ENCODE measurements at places on chromosomes 2 and 18.

GRCh38 chr18:65039578-65039977 is 711.2 kb upstream of the CDH7 start:
- no peaks in the 10 kb centered on the region for H3K27me3 ChIP-seq
- H3K36me3 ChIP-seq: no peaks in the 10 kb centered on the region
- H3K4me3 ChIP-seq: no peak overlapping the region
- no peaks in the 10 kb centered on the region for H3K4me1 ChIP-seq

DNA sequence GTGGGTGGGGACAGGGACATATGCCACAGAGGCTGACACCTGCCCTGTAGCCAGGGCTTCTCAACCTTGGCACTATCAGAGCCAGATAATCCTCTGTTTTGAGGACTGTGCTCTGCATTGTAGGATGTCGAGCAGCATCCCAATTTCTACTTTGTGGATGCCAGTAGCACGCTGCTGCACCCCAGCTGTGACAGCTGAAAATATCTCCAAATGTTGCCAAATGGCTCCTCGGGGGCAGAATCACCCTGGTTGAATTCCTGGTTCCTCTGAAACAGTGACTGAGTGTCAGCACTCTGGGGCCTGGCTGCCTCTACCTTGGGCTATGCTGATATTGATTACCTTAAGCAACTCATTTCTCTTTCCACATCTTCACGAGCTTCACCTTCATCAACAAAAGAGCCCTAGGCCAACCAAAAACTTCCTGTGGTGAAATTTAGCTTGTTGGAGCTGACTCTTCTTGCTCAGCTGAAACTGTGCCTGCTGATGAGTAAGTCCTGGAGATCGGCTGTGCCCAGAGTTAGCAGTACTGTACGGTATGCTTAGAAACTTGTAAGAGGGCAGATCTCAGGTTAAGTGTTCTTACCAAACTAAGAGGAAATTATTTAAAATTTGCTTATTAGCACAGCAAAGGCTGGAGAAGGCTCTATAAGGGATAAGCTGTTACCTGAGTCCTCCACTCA is 138.1 kb downstream of the SEPTIN10 start:
- no peaks in the 10 kb centered on the region for H3K4me1 ChIP-seq
- no peak for DNase-seq
- no peaks in the 10 kb centered on the region for H3K36me3 ChIP-seq
- H3K27ac ChIP-seq: no peak overlapping the region
- H3K27me3 ChIP-seq: no peaks in the 10 kb centered on the region

- no peak overlapping the region for H3K4me3 ChIP-seq
- H3K27me3 ChIP-seq: no peaks in the 10 kb centered on the region
- peak; percentile 39 for DNase-seq
- no peak overlapping the region for H3K27ac ChIP-seq
- H3K4me1 ChIP-seq: peaks cover 5% of the 10 kb centered on the region
Measured at GRCh38 chr2:85390941-85391669, 19.1 kb downstream of the CAPG start.

DNA sequence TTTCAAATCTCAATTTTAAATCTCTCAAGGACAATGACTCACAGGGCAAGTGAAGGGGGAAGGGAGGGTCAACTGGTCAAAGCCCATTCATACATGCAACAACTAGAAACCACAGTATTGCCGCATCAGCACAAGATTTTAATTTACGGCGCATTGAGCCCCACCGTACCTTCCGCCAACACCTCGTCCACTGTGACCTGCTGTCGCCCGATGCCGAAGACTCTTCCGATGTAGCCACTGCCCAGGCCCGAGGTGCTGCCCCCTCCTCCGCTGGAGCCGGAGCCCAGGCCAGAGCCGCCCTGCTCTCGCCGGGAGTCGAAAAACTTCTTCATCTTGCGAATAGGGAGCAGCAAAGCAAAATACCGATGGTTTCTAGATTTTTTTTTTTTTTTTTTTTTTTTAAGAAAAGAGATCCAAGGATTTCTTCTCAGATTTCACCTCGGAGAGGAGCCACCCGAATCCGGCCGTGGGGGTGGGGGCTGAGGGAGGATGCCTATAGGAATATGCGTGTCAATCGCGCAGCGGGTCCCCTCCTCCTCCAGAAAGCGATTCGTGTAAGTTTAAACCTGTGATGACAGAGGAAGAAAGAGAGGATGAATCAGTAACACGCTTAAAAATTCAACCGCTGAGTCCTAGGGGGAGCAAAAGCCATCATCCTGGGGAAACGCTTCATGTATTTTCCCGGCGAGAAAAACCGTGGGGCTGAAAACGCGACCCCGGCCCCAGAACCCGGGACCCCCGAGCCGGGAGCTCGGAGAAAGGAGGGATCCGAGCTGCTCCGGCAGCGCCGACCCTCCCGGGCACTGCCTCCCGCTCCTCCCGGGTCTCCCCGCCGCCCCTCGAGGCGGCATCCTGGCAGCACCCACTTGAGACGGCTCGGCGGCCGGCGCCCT is 584 bp downstream of the AAK1 start:
- H3K27ac ChIP-seq: peak overlapping the region; percentile 88
- DNase-seq: peak; percentile 31
- peaks cover under 1% of the 10 kb centered on the region for H3K36me3 ChIP-seq
- H3K4me3 ChIP-seq: peak overlapping the region; percentile 78
- H3K4me1 ChIP-seq: peaks cover 50% of the 10 kb centered on the region

DNA sequence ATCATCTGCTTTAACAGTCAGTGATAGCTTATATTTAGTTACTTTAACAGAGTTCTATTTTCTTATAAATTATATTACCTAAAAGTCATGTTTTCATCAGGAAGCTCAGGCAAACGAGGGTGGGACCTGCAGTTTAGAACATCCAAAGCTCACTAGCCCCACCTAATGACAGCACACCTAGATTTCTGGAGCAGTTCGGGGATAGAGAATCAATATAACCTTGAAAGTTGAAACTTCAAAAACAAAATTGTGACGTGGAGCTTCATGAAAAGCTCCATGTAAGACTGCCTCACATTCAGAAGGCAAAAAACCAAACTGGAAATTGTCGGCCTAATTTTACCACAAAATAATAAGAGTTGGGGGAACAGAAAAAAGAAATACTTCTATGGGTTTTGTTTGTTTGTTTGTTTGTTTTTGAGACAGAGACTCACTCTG is 185.9 kb upstream of the CCDC150 start:
- DNase-seq: peak; percentile 3
- no peak overlapping the region for H3K27ac ChIP-seq
- H3K4me1 ChIP-seq: no peaks in the 10 kb centered on the region
- no peak overlapping the region for H3K4me3 ChIP-seq
- no peaks in the 10 kb centered on the region for H3K36me3 ChIP-seq

GRCh38 chr2:165985120-165985519 is 31.5 kb upstream of the TTC21B start:
- H3K27ac ChIP-seq: no peak overlapping the region
- no peak overlapping the region for H3K4me3 ChIP-seq
- no peaks in the 10 kb centered on the region for H3K4me1 ChIP-seq
- no peak for DNase-seq

DNA sequence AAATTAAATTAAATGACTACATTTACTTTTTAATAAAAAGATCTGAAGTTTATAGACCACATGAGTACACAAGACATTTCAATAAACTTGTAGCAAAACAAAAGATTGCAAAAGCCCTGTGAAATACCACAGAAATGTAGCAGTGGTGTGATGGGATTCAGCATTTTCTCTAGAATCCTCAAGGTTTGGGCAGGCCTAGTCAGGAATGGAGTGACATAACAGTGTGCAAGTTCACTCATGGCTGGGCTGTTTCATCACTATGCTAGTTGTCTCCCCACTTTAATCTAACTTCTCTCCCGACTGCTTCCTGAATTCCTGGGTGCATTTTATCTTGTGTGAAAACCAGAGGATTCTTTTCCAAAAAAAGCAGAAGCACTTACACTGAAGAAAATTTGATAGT is 1089.9 kb upstream of the DDX18 start:
- H3K27ac ChIP-seq: no peak overlapping the region
- no peaks in the 10 kb centered on the region for H3K4me1 ChIP-seq
- H3K36me3 ChIP-seq: no peaks in the 10 kb centered on the region
- no peaks in the 10 kb centered on the region for H3K27me3 ChIP-seq
- DNase-seq: no peak
- H3K4me3 ChIP-seq: no peak overlapping the region

DNA sequence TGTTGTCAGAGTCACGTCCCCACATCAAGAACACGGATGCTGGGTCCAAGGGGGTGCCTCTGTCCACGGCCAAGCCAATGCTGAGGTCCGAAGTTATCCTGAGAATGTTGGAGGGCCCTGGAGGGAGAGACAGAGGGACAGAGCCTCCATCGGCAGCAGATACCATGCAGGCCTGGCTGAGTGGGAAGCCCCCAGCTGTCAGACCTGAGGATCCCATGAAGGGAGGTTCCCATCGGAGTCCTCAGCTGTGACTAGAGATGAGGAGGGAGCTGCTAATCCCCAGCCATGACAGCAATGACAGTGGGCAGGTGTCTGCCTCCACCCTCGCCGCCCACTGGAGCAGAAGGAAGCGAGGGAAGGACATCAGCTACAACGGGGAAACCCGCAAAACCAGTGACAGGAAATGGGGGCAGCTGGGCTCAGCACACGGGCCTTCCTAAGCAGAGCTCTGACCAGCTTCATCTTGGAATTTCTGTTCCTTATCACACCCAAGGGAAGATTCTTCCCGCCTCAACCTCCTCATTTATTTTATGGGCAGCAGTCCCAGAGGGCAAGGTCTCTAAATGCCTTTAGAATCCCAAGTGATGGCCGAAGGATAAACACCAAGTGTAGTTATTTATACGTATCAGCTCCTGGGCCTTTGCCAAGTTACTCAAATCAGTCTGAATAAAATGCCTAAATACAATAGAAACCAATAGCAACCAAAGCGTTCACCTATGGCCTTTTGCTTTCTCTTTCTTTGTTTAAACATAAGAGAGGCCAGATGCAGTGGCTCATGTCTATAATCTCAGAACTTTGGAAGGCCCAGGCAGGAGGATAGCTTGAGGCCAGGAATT is 32.2 kb downstream of the FAM178B start:
- H3K36me3 ChIP-seq: no peaks in the 10 kb centered on the region
- H3K4me1 ChIP-seq: peaks cover 21% of the 10 kb centered on the region
- H3K27me3 ChIP-seq: no peaks in the 10 kb centered on the region
- no peak overlapping the region for H3K4me3 ChIP-seq

DNA sequence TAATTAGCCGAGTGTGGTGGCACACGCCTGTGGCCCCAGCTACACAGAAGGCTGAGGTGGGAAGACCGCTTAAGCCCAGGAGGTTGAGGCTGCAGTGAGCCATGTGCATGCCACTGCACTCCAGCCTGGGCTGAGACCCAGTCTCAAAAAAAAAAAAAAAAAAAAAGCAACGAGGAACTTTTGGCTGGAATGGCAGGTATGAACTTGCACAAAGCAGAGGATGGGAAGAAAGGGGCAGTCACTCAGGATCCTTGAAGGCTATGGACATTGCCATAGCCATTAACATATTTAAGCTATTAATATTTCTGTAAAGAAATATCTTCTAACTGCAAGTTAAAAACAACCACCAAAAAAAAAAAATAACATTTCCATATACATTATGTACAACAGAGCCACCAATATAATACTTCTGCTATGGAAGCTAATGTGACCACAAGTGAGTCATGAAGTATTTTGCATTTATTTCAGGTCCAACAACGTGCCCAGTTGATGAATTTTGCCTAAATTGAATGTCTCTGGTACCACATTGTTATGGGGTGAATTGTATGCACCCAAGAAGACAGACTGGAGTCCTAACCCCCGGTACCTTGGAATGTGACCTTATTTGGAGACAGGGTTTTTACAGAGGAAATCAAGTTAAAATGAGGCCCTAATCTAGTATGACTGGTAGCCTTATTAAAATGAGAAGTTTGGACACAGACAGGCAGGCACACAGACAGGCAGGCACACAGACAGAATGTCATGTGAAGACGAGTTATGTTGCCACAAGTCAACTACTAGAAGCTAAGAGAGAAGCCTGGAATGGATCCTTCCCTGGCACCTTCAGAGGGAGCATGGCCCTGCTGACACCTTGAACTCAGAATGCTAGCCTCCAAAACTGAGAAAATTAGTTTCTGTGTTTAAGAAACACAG is 102.8 kb downstream of the RBMS1 start:
- H3K4me1 ChIP-seq: peaks cover 59% of the 10 kb centered on the region
- no peak for DNase-seq
- no peak overlapping the region for H3K4me3 ChIP-seq
- H3K27ac ChIP-seq: no peak overlapping the region
- H3K36me3 ChIP-seq: no peaks in the 10 kb centered on the region

GRCh38 chr18:25283781-25284180 is 68.2 kb downstream of the ZNF521 start:
- H3K4me1 ChIP-seq: no peaks in the 10 kb centered on the region
- no peaks in the 10 kb centered on the region for H3K36me3 ChIP-seq
- H3K4me3 ChIP-seq: no peak overlapping the region

DNA sequence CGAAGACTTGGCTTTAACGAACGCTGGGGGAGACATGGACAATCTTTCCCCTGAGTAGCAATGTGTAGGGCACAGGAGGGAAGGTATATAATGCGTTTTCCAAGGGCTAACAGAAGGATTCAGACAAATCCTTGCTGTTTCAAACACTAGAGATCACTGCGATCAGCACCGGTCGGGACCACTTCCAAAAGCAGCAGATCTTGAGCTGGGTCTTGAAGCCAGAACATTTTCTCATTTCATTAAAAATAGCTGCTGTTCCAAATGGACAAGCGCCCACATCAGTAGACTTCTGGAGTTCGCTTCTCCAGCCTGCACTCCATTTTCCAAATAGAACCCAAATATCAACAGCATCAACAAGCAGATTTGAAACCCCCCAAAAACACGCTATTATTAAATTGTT is 65.1 kb upstream of the MAPRE2 start:
- H3K36me3 ChIP-seq: no peaks in the 10 kb centered on the region
- H3K27me3 ChIP-seq: no peaks in the 10 kb centered on the region
- DNase-seq: no peak
- H3K4me3 ChIP-seq: peak overlapping the region; percentile 90
- H3K4me1 ChIP-seq: peaks cover 13% of the 10 kb centered on the region

DNA sequence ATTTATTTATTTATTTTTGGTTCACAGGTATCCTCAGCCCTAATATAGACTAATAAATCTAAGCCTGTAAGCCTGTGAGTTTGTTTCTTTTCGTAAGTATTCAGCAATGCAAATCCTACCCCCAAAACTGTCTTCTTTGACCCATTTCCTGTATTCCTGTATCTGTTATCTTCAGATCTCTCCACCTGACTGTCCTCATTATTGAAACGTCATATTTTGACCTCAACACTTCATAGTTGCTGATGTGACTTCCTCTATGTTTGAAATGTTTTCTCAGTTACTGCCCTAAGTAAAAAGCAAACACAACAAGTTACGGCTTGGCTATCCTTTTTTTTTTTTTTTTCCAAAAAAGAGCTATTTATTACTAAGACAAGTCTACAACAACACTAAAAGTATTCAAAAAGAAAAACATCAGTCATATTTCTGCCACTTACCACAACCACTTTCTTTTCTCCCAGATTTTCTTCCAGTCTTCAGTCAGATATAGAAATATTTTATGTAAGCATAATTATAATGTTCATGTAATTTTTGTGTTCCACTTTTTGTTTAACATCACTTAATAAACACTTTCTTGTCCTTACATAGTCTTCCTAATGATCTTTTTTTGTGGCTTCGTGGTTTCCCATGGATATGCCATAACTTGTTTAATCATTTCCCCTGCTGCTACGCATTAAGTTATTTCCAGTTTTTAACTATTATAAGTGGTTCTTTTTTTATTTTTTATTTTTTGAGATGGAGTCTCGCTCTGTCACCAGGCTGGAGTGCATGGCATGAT is 45.0 kb upstream of the EML4 start:
- peaks cover 53% of the 10 kb centered on the region for H3K4me1 ChIP-seq
- H3K27ac ChIP-seq: peak overlapping the region; percentile 70
- H3K4me3 ChIP-seq: no peak overlapping the region
- no peaks in the 10 kb centered on the region for H3K36me3 ChIP-seq
- no peak for DNase-seq

- H3K27me3 ChIP-seq: no peaks in the 10 kb centered on the region
- no peak for DNase-seq
- H3K36me3 ChIP-seq: no peaks in the 10 kb centered on the region
- no peak overlapping the region for H3K4me3 ChIP-seq
Measured at GRCh38 chr2:88059979-88060906, 4.7 kb upstream of the KRCC1 start.

Data from effector memory CD4-positive, alpha-beta T cell (primary cell).